ENCODE measurements at places on chromosomes 3 and 15. TPM values are rescaled to one million over a fixed set of nuclear protein-coding genes. Genes with fewer than 3 reads are reported as not detected.

The RASL12 gene
- total RNA-seq, result 63.2 TPM

The MYRIP gene
- total RNA-seq, result 4.7 TPM

The RNF168 gene
- 23.0 TPM for total RNA-seq

The KBTBD8 gene
- total RNA-seq, result 7.1 TPM

The CILP gene
- 9.9 TPM for total RNA-seq

The EPHB1 gene
- total RNA-seq, result 1.1 TPM

The TASOR gene
- total RNA-seq, result 28.9 TPM

DNA sequence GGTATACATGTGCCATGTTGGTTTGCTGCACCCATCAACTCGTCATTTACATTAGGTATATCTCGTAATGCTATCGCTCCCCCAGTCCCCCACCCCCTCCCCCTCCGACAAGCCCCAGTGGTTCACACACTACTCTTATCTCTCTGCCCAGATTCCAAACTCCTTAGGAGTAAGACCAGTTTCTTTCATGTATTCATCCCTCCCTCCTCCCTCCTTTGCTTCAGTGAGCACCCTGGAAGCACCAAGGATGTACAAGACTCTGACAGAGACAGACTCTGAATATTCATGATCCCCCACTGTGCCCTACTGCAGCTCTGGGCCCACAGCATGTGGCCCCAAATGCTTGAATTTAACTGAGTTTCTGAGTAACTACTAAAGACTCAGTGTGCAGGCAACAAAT is 113.8 kb upstream of the RAD18 start:
- no peak for DNase-seq

GRCh38 chr3:80232760-80233159 is 465.0 kb upstream of the ROBO1 start:
- DNase-seq, result no peak

- DNase-seq, result peak; percentile 44
Observed at GRCh38 chr15:42364529-42364928, 5.2 kb downstream of the CAPN3 start.

DNA sequence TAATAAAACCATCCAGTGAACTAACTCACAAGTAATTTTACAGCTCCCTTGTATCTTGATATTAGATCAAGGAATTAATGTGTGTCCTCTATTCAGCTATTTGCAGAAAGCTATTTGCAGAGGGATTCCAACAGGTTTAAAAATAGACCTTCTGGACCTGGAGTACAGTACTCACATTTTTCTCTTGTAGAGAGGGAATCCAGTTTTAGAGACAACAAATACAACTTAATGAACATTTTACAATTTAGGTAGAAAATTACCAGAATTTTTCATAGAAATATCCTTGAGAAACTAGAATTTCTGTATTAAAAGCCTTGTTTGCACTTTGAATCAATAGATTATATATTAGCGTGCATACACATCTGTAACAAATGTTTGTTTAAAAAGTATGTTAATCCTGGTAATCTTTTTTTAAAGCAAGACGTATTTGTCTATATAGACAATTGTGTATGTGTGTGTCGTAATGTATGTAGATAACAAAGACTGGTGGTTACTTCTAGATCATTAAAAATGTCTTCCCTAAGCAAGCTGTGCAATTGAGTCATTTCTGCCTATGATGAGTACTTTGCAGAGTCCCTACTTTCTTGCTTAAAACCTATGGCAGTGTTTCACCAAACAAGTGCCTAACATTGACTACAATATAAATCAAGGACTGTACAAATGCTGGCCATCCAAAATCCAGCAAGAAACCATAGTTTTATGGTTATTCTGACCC is 57.9 kb downstream of the PPP2R3A start:
- DNase-seq, result no peak

GRCh38 chr3:67384016-67384415 is 270.4 kb downstream of the SUCLG2 start:
- no peak for DNase-seq

DNA sequence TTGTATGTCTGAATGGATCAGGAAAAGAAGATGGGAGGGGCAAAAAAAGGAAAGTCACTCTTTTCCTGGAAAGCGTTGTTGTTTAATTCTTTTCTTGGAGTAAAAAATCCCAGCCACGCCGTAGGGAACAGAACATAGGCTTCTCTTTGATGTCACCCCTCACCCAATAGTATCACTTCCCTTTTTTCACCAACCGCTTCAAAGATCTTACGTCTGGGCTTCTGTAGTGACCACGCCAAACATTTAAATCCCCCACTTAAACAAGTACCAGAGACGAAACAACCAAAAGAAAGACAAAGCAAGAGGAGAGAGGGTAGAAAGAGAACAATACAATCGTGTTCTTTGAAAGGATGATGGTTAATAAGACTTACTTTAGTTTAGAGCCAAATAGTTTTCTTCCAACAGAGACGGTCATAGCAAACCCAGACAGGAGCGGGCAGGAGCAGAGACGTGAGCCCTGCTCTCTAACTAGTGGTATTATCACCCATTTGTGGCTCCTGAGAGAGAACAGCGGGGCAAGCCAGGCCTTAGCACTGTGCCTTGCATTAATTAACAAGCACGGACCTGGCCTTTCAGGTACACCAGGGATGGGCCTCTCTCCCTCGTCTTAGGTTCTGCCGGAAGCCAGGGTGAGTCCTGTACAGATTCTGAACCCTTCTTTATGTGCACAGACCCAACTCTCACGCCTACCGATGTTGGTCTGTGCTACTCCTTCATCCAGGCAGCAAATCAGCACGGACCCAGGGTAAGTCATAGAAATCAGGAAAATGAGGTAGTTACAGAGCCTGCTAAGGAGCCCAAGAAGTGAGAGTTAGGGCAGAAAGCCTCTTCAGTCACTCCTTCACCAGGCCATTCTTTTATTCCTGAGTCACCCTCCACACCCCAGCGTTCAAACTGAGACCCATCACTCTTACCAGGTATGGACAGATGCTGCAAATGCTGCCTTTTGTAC is 28.2 kb upstream of the BCL6 start:
- no peak for DNase-seq

DNA sequence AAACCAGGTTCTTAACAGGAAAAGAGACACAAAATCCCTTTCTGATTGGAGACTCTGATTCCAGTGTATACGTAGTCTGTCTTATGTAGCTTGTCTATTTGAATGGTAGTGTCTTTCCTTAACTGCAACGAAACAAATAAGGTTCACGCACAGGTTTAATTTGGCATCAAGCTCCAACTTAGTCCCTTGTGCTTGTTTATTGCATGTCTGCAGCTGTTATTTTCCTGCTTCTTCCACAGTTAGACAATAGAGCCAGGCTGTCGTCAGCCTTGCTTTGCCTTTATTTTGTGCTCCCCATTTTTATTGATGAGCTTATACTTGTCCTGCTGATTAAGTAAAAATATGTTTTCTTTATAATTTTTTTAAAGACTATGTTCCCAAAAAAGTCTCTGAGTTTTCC is 152.7 kb upstream of the CDIN1 start:
- DNase-seq, result no peak

GRCh38 chr3:142852009-142852408 is 36.9 kb downstream of the PCOLCE2 start:
- DNase-seq, result no peak

- DNase-seq, result no peak
Observed at GRCh38 chr3:171092467-171092911, 66.0 kb upstream of the SLC2A2 start.

DNA sequence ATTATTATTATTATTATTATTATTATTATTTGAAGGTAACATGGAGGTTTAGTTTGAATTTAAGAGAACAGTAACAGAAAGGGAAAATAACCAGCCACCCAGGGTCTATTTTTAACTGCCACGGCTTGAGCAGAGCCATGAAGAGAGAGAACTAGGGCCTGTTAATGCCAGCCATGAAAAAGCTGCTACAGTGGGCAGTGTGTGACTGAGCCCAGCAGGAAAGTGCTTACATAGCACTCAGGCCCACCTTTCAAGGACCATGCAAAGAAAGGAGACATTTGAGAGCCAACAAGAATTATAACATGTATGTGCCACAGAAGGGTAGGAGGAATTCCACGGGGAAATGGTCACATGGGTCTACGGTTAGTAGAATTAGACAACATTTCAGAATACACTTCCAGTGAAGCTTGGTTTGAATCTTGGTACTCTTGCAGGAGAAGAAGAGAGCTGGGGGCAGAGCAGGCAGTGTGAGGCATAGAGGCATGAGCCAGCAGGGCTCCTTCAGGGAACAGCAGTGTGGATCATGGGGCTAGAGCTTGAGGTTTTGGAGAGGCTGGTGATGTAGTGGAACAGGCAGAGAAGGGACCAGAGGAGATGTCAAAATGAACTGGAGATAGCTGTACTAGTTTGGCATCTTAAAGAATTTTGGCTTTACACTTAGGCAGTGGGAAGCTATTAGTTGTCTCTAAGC is 140.7 kb downstream of the CMSS1 start:
- DNase-seq, result no peak
